ENCODE measurements at places on chromosomes 3 and 15.
A peak's percentile ranks its signal among the peaks of the same experiment; 100 is the strongest.

DNA sequence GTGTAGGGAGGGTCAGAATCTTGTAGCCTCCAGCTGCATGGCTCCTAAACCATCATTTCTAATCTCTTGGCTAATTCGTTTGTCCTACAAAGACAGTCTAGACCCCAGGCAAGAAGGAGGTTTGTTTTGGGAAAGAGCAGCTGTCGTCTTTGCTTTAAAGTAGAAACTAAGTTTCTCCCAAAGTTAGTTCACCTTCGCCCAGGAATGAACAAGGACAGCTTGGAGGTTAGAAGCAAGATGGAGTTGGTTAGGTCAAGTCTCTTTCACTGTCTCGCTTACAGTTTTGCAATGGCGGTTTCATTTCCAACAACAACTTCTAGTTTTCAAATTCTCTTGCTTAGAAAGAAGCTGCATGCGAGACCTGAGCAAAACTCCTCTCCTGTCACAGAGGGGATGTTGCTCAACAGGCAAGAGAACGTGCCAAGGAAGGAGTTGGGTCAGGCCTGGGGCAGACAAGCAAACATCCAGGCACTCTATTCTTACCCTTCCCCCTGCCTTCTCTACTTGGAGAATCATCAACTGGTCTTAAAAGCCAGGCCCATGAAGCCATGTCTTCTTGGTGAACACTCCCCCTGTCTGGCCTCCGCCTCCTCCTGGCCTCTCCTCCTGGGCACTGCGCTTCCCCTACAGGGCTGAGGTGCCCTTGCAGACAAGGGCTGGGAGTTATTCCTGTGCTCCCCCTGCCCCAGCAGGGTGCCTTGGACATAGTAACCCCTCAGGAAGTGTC is 57.6 kb downstream of the TMEM44 start:
- DNase-seq = no peak

DNA sequence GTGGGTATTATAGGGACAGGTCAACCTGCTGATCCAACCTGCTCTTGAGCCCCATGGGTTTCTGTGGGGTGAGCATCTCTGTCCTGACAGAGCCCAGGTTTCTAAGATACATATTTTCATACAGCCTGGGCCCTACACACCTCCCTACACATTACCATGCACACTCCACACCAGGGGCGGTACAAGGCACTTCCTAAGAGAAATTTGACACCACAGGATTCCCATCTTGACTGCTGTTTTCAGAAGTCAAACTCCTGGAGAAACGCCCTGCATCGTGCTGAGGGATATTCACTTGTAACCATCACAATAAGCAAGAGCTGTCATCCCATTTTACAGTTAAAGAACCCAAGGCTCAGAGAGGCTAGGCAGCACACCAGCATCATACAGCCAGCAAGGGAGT is 50.1 kb downstream of the NUP210 start:
- no peak for DNase-seq

DNA sequence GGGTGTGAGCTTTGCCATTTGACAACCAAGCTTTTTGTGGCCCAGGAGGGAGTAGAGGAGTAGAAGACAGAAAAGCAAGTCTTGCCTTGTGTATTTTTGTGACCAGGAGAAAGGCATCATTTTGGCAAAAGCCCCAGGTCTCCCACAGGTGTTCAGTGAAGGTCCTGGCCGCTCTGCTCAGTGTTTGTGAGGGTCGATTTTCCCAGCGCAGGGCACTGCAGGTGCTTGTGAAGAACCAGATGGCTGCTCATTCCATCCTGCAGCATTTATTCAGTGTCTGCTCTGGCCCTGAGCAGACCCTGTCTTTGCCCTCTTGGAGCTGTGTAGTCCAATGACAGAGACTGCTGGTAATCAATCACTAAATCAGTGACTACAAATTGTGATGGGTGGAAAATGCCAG is 19.5 kb downstream of the TRAK1 start:
- DNase-seq = no peak

DNA sequence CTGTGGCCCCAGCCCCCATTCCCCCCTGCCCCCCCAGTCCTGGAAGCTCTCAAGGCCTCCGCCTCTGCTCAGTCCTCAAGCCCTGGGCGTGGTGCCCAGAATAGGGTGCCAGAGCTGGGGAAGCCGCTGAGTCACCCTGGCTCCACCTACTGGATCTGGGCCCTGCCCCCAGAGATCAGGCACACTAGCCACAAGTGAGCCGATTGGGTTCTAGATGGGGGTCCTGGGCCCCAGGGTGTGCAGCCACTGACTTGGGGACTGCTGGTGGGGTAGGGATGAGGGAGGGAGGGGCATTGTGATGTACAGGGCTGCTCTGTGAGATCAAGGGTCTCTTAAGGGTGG is 5.7 kb downstream of the EIF4G1 start:
- DNase-seq = peak; percentile 95

DNA sequence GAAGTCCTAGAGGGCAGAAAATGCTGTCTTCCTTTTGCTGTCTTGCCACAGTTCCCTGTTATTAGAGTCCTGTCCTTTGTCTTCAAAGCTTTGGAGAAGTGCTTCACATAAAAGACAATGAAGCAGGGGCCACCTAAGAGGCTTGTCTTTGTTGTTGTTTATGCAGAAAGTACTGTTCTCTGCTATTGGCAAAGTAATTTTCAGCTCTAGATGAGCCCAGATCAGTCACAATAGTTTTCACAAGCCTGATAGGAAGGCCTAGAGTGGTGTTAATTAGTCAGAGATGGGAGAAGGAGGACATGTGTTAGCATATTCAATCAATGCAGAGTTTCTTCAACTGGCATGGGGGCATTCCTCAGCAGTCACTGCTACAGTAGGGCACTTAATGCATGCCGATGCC is 300.0 kb downstream of the PTPRG start:
- no peak for DNase-seq

- no peak for DNase-seq
These were observed 54.4 kb upstream of the WNT5A start for GRCh38 chr3:55541456-55541855.

DNA sequence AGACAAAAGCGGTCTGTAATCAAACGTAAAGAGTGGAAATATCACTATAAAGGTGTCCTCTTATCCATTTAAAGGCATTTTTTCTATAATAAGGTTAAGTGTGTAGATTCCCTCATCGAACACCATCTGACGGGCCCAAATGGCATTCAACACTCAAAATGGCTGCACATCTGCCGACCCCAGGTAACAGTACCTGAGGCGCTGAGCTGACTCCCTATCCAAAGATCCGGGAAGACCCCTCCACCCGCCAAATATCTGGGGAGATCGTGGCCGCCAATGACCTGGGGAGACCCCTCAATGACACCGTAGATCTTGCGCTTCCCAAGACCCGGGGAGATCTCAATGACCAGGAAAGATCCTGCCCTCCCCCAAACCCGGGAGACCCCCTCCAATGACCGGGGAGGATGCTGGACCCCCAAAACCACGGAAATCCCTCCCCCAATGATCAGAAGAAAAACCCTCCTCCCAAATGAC is 476 bp downstream of the IP6K2 start:
- no peak for DNase-seq

GRCh38 chr15:62119227-62119864 is 45.7 kb downstream of the C2CD4B start:
- peak; percentile 93 for DNase-seq

- DNase-seq = no peak
These were observed 428.3 kb downstream of the GABRG3 start for GRCh38 chr15:27399241-27399640.

- DNase-seq = no peak
These were observed 1.5 kb downstream of the MESP1 start for GRCh38 chr15:89749526-89749925.

GRCh38 chr15:49467746-49468480 is 44.9 kb downstream of the FGF7 start:
- no peak for DNase-seq

- no peak for DNase-seq
These were observed 21.8 kb upstream of the KLF13 start for GRCh38 chr15:31304751-31305365.

GRCh38 chr3:70620956-70621355 is 308.5 kb upstream of the MDFIC2 start:
- no peak for DNase-seq

- no peak for DNase-seq
These were observed 8.7 kb downstream of the SLC27A2 start for GRCh38 chr15:50190723-50191122.

All from amniotic stem cell (primary cell).